ENCODE measurements at places on chromosomes 3 and 15. TPM values are rescaled to one million over a fixed set of nuclear protein-coding genes. Genes with fewer than 3 reads are reported as not detected.

- peak; percentile 5 for ATAC-seq
Measured at GRCh38 chr3:113514265-113514769, 639 bp downstream of the SPICE1 start.

Gene SNUPN
- total RNA-seq = 20.5 TPM

GRCh38 chr3:49805367-49805782, 2.3 kb downstream of the INKA1 start:
- ATAC-seq = peak; percentile 52

DNA sequence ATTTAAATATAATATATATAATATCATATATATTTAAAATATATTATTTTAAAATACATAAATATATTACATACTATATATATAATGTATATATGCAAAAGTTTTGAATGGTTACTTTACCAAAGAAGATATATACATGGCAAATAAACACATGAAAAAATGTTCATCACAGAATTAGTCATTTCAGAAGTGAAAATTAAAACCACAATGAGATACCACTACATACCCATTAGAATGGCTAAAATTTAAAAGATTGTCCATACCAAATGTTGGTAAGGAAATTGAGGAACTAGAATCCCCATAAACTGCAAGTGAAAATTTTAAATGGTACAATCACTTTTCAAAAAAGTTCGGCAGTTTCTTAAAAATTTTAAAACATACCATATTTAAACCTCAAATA, 23.6 kb upstream of the COL8A1 start:
- ATAC-seq = no peak

Gene APOD
- 392 TPM for total RNA-seq

GRCh38 chr3:126676919-126677705, 22.2 kb upstream of the TXNRD3 start:
- no peak for ATAC-seq

DNA sequence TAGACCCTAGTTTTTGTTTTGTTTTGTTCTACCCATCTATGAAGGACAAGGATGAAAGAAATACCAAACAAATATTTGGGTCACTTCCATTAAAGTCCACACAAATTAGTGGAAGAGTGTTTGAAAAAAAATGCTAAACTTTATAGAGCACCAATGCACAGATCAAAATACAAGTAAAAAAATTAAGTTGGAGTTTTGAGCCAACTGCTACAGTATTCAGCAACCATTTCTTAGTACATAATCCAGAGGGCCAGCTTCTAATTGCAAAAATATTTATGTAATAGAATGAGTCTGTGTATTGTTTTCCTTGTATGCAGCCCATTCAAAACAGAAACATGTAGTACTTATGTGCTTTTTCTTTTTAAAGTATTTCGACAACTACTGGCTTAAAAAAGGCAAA, 121.1 kb downstream of the CBLB start:
- ATAC-seq = peak; percentile 55

- no peak for ATAC-seq
Measured at GRCh38 chr3:33750211-33750548, 32.1 kb upstream of the CLASP2 start.

DNA sequence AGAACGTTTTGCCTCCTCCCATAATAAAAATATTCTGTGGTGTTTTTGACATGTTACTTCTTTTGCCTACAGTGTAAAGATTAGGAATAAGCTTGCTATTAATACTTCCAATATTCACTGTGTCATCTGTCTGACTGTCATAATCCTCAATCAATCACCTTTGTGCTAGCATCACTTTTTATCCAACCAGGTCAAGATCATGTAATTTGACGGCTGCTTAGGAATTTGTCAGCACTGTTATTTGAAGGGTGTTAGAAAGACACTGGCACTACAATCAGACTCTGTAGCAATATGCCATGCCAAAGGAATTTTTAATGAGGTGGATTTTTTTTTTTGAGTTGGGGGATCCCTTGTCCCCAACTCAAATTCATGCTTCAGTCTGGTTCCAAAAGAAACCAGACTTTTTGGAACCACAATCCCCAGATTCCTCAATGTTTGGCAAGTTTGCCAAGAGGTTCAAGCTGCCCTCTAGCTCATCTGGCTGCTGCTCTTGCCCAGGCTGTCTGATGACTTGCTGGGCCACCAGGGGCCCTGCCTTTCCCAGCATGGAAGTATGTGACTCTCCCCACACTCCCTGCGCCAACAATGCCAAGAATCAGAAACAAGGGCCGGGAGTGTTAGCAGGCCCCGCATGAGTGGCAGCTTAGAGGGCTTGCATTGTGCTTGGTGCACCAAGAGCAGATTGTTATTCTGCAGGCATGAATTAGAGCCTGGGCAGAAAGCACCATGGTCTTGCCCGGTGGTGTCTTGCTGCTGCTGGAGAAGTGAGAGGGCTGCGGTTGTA, 58.6 kb upstream of the TSC22D2 start:
- peak; percentile 21 for ATAC-seq

Gene GPR149
- total RNA-seq = not detected

GRCh38 chr3:83226751-83227150, 1465.3 kb upstream of the GBE1 start:
- no peak for ATAC-seq

Gene MME
- 1.5 TPM for total RNA-seq

GRCh38 chr3:18633002-18633401, 207.9 kb upstream of the SATB1 start:
- no peak for ATAC-seq

DNA sequence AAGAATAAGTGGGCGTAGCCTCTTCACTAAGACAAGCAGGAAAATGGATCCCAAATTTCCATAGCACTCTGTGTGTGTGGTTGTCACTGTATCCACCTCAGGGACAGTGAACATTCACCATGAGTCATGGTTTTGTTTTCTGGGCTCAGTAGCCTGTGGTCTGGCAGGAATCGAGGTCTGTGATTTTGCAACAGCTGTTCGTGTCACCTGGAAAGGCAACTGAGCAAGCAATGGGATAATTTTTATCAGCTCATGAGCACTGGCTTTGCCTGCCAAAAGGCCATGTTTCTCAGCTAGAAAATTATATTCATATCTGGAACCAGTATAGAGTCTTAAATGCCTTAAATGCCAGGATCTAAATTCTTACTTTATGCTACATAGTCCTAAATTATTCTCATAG, 60.9 kb downstream of the STRIT1 start:
- ATAC-seq = peak; percentile 91

- ATAC-seq = no peak
Measured at GRCh38 chr15:63879995-63880394, 46.2 kb upstream of the HERC1 start.

DNA sequence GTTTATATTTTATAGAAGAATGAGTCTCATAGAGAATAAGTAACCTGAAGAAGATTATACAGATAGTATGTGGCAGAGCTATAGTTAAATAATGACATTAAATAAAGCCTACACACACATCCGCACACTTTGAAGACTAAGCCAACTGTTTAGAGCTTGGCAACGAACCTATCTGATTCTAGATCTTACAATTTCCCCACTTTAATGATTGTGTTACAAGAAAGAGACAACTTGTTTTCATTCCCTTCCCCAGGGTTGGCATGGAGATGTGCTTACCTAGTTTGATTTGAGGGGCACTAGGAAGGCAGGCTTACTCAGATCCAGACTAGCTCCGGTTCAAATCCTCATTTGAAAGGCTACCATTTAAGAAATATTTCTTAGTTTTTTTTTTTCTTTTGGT, 61.9 kb upstream of the CBLB start:
- no peak for ATAC-seq

Gene C2CD4A
- 0.40 TPM for total RNA-seq

Gene CHRFAM7A
- 0.27 TPM for total RNA-seq

- ATAC-seq = no peak
Measured at GRCh38 chr3:51706021-51706485, 815 bp upstream of the GRM2 start.

DNA sequence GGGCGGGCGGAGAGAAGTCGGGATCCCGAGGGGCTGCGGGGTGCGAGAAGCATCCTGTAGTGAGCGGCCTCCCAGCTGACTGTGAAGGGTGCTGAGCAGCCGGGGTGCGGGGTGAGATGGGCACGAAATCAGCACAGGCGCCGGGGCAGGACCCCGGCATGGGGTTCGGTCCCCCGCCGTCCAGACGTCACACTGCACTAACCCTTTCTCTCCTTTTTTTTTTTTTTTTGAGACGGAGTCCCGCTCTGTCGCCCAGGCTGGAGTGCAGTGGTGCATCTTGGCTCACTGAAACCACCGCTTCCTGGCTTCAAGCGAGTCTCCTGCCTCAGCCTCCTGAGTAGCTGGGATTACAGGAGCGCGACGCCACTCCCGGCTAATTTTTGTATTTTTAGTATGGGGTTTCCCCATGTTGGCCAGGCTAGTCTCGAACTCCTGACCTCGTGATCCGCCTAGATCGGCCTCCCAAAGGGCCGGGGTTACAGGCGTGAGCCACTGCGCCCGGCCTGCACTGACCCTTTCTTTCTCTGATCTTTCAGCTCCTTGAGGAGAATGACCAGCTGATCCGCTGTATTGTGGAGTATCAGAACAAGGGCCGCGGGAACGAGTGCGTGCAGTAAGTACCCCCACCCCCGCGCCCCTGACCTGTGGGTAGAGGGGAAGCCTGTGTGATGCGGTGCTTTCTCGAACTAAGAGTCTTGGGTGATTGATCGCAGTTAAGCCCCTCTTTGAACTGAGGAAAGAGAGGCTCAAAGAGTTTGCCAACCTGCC, 513 bp downstream of the SS18L2 start:
- ATAC-seq = no peak

GRCh38 chr3:52226229-52226817, 878 bp upstream of the TLR9 start:
- ATAC-seq = no peak

DNA sequence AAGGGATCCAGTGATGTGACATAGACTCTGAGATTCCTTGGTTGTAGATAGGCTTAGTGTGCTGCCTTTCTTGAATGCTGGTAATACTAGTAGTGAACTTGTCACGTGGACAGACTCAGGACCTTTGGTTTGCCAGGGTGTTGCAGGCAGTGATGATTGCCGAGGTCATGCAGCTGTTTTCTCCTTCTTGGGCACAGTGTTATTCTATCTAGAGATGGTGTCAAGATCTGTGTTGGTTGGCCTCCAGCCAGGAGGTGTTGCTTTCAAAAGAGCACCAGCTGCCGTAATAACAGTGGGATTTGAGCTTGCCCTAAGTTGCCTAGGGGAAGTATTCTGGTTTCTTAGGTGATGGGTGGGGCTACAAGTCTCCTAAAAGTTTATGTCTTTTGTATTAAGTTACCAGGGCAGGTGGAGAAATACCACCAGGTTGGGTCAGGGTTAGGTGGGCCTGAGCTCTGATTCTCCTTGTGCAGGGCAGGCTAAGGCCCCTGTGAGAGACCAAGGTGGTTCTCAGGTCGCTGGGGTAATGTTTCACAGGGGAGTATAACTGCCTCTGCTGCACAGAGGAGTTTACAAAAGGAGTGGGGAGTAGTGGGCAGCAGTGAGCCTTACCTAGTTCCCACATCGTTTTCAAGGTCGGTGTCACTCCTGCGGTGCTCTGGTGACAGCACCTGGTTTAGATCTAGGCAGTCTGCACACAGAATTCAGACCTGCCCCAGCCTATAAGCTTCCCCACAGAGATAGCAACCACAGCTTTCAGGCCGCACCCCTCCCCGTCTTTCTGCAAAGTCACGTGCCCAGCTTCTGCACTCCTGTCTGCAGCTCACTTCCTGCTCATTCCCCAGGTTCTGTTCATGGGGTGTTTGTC, 350.3 kb downstream of the DOCK3 start:
- ATAC-seq = no peak

- no peak for ATAC-seq
Measured at GRCh38 chr3:182122779-182123178, 411.1 kb downstream of the SOX2 start.

GRCh38 chr3:128491691-128491940, 1.4 kb downstream of the GATA2 start:
- no peak for ATAC-seq

Gene SLC12A8
- 0.54 TPM for total RNA-seq

DNA sequence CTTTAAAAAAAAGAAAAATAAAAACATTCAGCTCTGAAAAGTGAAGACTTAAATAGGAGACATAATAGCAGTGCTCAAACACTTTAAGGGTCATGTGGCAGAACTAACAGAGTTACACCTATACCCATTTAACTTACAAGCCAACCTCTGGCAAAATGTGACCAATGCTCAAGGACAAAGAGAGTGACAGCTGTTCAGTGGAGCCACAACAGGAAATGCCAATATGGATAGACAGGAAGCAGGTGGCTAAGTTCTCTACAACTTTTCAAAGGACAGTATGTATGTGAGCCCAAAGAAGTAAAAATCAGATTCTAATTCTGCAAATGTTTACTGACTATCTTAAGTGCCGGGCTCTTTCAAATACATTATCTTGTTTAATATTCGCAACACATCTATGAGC, 3.4 kb downstream of the TMCC1 start:
- no peak for ATAC-seq

GRCh38 chr15:31272558-31273257, 53.9 kb upstream of the KLF13 start:
- ATAC-seq = no peak

Gene SAMD7
- not detected for total RNA-seq

- ATAC-seq = no peak
Measured at GRCh38 chr3:177430653-177431052, 233.4 kb upstream of the TBL1XR1 start.
